ENCODE measurements at places on chromosomes 13 and 19.

- DNase-seq = no peak
These were observed 157.0 kb downstream of the KDM4B start for GRCh38 chr19:5125797-5126497.

DNA sequence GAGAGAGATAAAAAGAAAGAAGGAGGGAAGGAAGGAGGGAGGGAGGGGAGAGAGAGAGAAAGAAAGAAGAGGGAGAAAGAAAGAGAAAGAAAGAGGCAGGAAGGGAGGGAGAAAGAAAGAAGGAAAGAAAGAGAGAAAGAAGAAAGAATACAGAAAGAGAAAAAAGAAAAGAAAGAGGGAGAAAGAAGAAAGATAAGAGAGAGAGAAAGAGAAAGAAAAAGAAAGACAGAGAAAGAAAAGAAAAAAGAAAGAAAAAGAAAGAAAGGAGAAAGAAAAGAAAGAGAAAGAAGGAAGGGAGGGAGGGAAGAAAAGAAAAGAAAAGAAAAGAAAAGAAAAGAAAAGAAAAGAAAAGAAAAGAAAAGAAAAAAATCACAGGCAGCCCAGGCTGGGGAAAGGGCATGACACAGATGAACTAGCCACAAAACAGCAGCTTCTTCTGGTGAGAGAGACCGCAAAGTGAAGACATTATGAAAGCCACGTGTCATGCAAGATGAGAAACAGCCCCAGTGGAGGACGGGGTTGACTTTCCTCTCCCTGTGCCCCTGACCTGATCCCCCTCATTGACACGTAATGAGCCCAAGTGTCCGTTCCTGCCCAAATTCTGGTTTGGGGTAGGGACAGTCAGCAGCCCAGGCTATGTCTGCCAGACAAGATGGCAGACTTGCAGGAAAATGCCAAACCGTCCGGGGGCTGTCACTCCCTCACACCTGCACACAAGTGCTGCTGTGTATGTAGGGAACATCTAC, 102.1 kb downstream of the INSR start:
- DNase-seq = peak; percentile 17

- DNase-seq = no peak
These were observed 44.8 kb downstream of the MBNL2 start for GRCh38 chr13:97266772-97267417.

GRCh38 chr13:67083519-67083918, 146.6 kb downstream of the PCDH9 start:
- no peak for DNase-seq

DNA sequence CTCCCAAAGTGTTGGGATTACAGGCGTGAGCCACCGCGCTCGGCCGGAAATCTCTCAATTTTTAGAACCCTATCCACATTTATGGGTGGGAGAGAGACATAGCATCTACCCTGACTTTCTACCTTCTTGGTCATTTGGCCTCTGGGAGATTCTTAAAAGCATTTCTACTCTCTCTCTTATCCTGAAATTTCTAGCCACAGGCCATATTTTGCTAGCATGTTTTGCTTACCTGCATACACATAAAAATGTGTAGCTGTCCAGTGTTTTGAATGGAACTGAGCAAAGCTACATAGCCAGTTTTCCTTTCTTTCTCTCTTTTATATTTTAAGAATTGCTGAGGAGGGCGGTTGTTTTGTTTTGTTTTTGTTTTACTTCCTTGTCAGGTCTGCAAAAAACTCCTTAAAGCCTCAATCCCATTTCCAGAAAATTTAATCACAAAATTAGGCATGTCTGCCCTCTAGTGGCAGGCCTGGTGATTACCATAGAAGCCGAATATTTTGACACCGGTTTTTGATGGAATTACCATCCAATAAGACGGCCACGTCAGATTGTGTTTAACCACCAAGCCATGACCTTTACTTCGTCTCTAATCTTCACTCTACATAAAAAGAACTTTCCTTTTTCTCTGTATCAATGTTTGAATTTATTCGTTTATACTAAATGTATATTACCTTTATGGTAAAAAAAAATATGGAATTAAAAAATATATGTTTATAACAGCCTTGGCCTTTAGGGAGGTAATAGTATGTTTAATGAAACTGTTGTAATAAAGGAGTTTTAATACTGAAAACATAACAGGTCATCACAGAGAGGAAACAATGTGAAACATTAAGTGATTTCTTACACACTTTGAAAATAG, 34.4 kb upstream of the OXGR1 start:
- no peak for DNase-seq

- DNase-seq = no peak
These were observed 823 bp downstream of the FBXO17 start for GRCh38 chr19:38974624-38975213.

DNA sequence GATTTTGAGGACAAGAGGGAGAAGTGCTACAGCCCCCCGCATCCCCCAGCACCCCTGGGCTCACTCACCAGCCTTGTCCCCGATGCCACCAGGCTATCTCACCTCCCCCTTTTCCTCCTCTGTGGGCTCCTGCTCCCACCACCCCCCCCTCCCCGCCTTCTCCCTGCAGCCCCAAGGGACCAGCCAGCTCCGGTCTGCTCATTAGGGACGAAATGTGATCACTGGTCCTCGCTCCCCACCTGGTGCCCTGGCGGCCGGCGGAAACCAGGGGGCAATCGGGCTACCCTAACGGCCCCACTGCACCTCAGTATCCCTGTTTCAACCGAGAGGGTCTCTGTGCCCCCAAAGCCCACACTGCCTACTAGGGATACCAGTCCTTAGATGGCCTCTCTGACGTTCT, 2.7 kb downstream of the GPR4 start:
- no peak for DNase-seq

DNA sequence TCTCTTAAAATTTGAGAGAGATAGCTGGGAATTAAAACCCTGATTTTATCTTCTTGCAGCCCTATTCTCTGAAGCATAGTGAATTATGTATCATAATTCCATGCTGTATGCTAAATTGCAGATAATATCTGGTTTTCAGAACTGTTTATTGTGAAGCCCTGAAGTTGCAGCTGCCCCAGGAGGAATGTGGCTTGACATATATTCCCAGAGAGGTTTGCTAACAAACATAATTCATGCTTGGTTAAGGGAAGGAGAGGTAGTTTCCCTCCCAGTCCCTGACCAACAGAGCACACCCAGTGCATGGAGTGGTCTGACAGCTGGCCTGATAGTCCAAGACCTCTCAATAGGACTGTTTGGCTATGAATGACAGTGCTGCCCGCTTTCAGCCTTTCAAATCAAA, 500.6 kb upstream of the MIR17HG start:
- DNase-seq = no peak

DNA sequence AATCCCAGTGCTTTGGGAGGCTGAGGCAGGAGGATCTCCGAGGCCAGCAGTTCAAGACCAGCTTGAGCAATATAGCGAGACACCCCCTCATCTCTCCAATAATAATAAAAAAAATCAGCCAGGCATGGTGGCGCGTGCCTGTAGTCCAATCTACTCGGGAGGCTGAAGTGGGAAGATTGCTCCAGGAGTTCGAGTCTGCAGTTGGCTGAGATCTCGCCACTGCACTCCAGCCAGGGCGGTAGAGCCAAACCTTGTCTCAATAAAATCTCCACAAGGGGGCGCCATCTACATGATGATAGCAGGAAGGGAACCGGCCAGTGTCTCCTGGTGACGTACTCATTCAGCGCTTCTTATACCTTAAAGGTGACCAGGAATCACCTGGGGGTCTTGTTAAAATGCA, 13.6 kb upstream of the C5AR1 start:
- DNase-seq = peak; percentile 21

DNA sequence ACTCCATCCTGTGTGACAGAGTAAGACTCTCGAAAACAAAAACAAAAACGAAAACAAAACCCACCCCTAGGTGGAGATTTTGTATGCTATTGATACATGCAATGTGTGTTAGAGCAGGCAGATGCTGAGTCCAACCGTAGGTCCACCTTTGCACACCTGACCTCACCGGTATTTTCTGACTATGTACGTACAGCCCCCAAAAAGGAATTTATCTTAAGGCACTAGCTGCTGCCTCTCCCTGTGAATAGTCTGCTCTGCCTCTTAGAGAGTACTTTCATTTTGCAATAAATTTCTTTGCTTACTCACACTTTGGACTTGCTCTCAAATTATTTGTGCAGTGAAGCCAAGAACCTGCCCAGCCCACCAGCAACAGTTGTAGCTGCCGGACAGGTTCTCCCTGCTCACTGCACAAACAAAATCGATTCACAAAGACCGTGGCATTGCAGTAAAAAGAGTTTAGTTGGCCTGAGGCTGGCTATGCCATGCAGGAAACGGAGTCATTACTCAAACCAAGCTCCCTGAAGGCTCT, 8.2 kb upstream of the ZNF77 start:
- DNase-seq = no peak

DNA sequence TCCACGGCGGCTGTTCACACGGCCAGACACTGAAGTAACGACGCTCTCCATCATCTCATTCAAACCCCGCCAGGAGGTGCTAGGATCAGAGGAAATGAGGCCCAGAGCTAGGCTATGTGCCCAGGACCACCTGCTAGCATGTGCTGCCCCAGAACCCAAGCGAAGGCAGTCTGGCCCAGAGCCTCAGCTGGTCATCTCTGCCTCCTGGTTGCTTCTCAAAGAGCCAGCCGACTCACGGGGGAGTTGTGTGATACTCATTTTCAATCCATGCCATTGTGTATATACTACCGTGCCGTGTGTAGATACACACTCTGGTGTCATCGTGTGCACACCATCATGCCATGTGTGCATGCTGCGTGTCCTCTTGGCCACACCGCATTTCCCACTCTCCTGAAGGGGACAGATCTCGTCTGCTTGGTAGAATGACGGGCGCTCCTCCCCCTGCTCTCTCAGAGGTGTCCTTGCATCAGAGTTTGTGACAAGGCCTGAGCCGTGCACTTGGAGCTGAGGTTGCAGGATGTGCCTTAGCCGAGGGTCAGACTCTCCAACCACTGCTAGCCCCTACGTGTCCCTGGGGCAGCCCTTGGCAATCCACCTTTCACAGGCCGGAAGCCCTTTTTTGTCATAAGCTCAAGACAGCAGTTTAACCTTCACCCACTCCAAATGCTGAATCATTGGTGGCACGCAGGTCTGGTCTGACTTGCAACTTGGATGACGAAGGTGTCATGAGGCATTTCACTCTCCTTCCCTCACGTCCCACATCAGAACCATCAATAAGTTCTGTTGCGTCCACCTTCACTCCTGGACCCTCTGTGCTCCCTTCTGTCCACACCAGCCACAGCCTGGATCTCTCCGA, 130.4 kb downstream of the CRYL1 start:
- no peak for DNase-seq

GRCh38 chr13:34070544-34071303, 252.8 kb downstream of the RFC3 start:
- DNase-seq = no peak

- DNase-seq = no peak
These were observed 70.1 kb downstream of the CAB39L start for GRCh38 chr13:49373716-49374115.

DNA sequence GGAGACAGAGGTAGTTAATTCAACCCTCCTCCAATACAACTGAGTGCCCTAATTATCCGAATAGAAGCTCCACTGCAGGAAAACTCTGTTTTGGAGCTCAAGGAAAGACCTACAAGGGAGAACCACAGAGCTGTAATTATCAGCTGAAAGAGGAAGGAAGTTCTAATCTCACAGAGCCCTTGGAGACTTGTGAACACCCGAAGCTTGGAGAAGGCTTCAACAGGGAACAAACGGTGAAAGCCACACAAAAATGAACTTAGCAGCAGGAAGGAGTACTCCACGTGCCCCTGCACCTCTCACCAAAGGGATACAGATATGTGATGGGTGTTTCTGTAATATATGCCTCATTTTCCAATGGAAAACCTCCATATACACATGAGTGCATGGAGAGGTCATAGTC, 61.1 kb downstream of the IRS2 start:
- no peak for DNase-seq

DNA sequence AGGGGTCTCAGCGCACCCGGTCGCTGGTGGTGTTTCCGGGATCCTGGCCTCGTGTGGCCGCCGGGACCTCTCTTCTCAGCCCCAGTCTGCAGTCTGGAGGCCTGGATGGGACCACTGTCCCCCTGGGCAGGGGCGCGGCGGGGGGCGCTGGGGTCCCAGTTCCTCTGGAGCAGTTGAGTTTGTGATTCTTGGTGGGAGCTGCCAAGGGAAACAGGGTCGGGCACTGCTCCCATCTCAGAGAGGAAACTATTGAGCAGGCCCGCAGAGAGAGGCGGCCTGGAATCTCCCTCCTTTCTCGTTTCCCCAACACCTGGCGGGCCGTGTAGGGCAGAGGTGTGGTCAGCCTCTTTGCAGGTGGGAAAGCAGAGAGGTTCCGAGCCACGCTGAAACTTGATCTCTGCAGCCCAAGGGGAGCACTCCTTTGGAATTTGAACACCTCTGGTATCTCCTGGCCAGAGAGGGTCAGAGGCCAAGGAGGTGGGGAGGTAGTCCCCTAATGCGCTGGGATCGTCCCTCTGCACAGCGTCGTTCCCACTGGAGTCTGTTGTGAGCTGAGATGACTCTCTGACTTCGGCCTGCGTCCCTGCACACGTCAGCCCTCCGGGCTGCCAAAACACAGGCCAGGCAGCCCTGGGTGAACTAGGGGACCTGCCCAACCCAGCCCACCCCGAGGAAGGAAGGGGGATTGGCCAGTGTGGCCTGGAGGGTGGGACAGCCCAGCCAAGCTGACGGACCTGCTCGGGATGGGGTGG, 741 bp downstream of the PLEKHF1 start:
- DNase-seq = no peak

- DNase-seq = no peak
These were observed 45.4 kb downstream of the MYH14 start for GRCh38 chr19:50248826-50249225.

GRCh38 chr19:872266-872951, 12.9 kb downstream of the CFD start:
- DNase-seq = peak; percentile 73

DNA sequence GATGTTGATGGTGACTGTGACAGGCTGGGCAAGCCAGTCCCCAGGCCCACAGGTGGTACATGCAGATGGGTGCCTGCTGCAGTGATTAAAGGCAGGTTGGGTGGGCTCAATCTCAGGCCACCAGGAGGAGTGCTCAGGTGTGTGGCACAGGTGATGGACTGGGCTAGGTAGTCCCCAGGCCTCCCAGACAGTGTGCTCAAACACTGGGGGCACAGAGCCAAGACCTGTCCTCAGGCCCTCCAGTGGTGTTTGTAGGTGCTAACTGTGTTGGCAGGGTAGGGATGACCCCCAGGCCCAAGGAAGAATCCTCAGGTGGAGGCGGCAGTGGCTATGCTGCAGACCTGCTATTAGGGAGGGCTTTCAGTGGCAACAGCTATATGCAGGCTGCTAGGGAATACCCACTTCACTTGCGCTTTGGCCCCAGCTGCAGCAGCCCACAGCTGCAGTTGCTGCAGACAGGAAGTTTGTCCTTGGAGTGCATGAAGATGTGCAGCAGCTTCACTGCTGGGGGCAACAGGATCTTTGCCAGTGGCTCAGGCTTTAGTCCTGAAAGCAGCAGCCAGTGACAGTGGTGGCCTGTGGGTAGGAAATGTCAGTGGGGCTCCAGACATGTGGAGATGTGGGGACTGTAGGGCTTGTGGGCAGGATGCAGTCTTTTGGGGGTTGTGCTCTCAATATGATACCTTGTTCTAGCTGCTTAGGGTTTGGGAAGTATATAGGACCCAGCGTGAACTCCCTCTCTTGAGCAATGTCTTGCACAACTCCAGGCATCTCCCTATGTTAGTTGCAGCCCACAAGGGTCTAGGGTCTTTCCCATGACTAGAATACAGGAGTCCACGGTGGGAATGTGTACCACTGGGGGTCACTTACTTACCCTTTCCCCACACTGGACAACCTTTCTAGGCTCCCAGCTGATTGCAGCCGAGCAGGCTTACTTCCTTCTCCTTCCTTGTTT, 54.1 kb upstream of the MLNR start:
- DNase-seq = no peak
